Stimulated activated CD8-positive, alpha-beta memory T cell treated with anti-CD3 and anti-CD28 coated beads, Interleukin-4, amount 100 ng/mL, for 24 hours (primary cell): ENCODE measurements at places on chromosomes 1 and 21.

DNA sequence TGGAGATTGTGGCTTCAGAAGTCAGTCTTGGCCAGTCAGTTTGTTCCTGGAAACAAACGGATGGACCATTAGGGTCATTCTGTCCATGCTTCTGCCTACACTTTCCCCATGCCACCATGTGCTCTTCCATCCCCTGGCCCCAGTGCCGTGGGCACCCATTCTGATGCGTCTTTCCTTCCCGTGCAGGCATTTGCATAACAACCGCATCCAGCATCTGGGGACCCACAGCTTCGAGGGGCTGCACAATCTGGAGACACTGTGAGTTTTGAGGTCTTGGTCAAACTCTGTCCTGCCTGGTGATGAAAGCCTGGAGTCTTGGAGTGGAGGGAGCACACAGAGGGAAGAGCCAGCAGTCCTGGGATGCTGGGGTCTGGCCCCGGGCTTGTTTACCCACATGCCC, 61.1 kb downstream of the UBE2T start:
- DNase-seq = no peak

DNA sequence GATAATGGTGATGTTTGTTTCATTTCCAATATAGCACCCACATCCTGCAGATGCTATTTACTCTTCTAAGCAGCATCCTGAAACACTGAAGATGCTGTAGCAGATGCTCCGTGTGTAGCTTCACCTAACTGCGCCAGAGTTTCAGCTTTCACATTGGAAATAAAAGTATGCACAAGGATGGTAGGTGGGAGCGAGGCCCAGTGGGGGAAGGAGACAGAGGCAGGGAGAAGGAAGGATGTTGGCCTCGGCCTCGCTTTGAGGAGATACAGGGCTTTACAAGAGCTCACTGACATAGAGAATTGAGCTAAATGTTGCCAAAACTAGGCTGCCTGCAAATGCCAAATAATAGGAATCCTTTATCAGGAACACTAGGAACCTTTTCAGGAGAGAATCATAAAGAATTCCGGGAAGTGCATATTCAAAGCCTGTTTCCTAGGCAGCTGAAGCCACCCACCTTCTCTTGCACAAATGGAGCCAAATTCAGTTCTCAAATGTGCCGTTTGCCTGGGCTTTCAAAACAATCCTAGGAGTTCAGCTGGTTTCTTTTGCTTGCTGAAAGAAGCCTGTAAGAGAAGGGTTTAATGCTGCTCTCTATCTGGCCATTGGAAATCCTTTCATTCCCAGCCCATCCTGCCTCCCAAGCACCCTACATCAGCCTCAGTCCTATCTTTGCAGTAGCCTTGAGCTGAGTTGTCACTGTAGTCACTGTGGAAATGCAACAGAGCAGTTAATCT, 135.4 kb upstream of the ATP1B1 start:
- DNase-seq = no peak

DNA sequence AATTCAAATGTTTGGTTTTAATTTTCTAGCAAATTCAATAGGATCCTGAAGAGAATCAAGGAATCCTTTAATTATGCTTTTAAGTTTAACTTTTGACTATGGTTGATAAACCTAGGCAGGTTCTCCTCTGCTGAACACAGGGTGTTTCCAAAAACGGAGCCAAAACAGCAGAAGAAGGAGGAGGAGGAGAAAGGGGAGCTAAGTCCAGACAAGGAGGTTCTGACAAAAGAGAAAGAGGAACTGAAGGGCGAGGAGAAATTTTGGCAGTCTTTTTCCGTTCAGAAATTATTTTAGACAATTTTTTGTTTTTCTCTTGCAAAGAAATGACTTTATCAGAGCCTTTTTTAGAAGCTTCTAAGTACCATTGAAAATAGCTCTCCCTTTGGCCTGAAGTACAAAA, 33.2 kb upstream of the FNBP1L start:
- no peak for DNase-seq

DNA sequence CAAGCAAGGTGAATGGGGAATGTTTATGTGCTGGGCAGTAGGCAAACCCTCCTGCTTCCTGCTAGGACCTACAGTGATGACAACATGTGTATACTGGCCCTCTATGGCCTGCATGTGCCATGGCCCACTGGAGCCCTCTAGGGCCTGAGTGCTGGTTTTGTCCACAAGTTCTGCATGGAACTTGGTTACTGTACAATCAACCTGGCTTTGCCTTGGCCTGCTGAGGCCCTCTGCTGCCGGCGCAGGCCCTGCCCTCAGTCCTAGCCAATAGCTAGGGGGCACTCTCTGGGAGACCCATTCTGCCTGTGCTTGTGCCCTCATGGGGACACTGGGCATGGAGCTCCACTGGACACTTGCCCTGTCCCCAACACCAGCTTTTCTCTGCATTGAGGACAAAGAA, 138.6 kb upstream of the NGF start:
- no peak for DNase-seq

DNA sequence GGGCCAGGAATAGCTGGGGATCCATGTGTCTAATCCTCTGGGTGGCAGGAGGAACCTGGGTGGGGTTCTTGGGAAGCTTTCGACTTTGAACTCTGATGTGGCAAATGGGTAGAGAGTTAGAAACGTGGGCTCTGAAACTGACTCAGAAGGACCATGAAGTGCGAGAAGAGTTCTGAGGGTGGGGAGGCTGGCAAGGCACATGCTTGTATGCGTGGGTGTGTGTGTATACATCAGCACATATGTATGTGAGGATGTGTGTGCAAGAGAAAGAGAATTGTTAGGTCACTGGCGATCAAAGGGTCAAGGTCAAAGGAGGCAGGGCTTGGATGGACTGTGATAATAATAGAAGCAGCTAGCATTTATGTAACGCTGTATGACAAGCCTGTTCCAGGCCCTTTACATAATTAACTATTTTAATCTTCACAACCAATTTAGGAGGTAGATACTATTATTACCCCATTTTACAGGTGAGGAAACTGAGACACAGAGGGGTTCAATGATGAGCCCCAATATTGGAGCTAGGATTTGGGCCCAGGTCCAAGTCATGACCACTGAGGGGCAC, 84.5 kb upstream of the POU3F1 start:
- no peak for DNase-seq

DNA sequence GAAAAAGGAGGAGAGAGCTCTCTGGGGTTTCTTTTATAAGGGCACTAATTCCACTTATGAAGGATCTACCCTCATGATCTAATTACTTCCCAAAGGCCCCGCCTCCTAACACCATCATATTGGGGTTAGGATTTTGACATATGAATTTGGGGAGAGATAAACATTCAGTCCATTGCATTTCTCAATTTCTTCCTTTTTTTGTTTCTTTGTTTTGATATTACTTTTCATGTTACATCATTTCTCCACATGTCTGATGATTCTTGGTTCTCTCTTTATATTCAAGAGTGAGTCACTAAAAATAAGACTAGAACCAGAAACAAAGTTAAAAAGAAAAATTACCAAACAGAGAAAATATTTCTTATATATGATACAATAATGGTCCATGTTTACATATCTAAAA, 63.2 kb upstream of the DUSP10 start:
- no peak for DNase-seq

DNA sequence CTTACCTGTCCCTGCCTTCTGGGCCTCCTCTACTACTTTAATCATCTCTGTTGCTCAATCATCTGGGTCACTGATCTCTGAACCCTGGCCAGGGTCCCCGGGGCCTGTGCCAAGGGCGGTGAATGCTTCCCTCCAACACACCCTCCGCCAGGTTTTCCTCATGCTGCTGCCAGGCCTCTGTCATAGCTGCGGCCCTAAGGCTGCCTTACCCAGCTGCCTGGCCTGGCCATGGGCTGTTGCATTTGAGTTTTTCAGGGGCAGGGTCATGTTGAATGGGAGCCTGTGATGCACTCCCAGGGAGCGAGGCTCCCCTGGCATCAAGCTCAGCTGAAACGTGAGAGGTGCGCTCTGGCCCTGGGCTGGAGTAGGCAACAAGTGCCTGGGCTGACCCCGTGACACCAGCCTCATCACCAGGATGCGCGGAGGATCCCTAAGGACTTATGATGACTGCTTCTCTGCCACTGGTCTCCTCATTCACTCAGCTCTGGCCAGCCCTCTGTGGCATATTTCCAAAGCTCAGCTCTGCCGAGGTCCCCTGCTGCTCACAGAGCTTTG, 7.6 kb downstream of the EDN2 start:
- no peak for DNase-seq

- peak; percentile 88 for DNase-seq
Observed at GRCh38 chr1:111139956-111140679, at the start of the genes CEPT1 and DRAM2. TSS of gene CEPT1 (plus strand) at chr1:111140223. CDS start at chr1:111147715, 7,492 bp downstream. TSS of gene DRAM2 (minus strand) at chr1:111140093. CDS start at chr1:111131554, 8,539 bp downstream.

GRCh38 chr1:64308866-64309265, 105.4 kb downstream of the UBE2U start:
- DNase-seq = no peak

DNA sequence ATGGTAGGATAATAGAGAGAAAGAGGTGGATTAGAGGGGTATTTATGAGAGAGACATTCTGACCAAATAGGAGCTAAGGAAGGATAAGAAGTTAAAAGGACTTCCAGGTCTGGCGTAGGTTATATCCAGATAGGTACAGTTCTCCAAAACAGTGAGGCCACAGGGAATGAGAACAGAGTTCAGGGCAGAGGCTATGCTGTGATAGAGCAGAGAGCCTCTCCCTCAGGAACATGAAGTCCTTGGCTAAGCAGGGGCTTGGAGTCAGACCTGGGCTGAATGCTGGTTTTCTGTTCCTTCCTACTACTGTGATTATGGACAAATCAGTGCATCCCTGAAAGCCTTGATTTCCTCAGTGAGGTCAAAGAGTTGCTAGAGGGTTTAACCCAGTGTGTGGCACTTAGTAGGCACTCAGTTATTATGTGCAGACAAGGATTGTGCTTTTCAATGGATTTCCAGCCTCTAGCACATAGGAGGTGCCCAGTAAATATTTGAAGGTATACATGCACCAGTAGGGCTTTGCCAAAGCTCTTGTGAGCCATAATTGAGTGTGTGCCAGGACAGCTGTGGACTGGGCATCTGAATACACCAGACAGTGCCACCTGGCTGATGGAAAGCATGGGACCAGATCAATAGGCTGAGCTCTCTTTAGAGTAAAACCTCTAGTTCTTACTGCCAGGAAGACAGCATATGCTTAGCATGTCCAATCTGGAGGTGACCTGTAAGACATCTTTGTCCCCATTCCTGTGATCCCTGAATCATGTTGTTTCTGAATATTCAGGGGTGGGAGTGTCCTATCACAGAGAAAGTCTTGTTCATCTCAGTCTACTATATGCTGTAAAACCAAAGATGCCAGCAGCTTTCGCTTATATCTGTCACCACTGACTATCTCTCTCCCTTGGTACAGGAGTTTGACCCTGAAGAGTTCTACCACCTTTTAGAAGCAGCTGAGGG, 111.1 kb downstream of the PIK3R3 start:
- DNase-seq = no peak

- DNase-seq = no peak
Observed at GRCh38 chr1:234953655-234954405, 174.8 kb downstream of the TOMM20 start.

GRCh38 chr1:177556163-177556562, 385.4 kb downstream of the BRINP2 start:
- no peak for DNase-seq

- no peak for DNase-seq
Observed at GRCh38 chr1:164624400-164624799, 65.4 kb downstream of the PBX1 start.

GRCh38 chr1:94025383-94026340, 95.3 kb downstream of the ABCA4 start:
- DNase-seq = no peak

- DNase-seq = no peak
Observed at GRCh38 chr1:173995475-173995874, 26.7 kb downstream of the RC3H1 start.

DNA sequence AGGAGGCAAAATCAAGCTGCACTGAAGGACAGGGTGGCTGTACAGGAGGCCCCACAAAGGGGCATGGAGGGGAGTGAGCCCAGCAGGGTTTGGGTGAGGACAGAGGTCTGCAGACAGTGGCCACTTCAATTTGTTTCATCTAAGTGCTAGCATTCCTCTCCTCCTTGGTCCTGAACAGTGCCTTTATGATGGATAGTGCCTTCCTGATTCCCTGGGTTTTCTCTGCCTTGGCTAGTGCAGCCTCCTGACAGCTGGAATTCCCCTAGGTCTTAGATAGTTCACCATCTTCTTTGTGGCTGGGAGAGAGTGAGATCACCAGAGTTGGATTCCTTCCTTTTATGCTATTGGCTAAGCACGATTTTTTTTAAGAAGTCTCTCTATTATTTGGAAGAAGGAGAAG, 3.8 kb upstream of the HPCAL4 start:
- no peak for DNase-seq

DNA sequence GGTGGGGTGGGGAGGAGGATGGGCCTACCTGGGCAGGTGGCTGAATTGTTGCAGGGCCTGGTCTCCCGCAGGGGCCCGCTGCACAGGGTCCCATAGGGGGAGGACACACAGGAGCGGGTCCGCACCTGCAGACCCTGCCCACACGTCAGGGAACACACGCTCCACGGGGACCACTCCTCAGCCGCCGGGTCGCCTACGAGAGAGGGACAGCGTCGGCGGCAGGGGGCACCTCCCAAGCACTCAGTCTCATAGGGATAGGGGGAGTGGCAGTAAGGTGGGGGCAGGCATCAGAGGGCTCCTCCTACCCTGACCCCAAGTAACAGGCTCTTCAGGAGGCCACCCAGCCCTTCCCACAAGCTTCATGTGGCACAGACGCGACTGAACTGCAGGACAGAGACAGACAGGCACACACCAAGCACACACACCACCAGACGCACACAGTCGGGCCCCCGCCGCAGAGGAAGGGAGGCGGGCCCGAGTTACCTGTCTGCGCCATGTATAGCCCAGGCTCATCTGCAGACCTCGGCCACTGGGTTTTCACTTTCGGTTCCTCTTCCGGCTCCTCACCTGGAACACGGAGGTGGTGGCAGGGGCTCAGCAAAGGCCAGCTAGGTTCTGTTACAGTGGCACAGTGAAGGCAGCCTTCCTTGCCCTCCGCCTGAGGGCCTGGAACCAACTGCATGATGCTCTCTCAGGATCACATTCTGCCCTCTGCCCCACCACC, 19.8 kb downstream of the ADGRB2 start:
- DNase-seq = no peak

DNA sequence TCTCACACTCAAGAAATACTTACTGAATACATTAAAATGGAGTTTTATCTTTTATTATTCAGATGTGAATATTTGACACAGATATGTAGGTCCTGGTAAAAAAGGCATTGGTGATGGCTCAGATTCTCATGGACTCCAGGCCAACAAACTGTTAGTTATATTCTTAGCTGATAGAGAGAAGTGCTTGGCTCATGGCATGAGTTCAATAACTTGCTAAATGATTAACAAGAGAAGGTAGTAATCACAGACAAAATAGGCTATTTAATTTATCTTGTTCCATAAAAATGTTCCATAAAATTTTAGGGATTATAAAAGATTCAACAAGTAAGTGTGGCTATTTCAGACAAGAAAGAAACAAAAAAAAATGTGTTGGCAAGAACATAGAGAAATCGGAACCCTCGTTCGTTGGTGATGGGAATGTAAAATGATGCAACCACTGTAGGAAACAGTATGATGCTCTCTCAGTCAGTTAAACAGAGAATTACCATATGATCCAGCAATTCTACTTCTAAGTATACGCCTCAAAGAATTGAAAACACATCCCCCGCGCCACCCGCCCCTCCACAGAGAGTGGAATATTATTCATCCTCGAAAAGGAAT, 737.8 kb upstream of the ADAMTS5 start:
- no peak for DNase-seq

GRCh38 chr1:203592156-203592555, 34.5 kb upstream of the ATP2B4 start:
- no peak for DNase-seq
